ENCODE measurements at places on chromosomes 4 and X.

DNA sequence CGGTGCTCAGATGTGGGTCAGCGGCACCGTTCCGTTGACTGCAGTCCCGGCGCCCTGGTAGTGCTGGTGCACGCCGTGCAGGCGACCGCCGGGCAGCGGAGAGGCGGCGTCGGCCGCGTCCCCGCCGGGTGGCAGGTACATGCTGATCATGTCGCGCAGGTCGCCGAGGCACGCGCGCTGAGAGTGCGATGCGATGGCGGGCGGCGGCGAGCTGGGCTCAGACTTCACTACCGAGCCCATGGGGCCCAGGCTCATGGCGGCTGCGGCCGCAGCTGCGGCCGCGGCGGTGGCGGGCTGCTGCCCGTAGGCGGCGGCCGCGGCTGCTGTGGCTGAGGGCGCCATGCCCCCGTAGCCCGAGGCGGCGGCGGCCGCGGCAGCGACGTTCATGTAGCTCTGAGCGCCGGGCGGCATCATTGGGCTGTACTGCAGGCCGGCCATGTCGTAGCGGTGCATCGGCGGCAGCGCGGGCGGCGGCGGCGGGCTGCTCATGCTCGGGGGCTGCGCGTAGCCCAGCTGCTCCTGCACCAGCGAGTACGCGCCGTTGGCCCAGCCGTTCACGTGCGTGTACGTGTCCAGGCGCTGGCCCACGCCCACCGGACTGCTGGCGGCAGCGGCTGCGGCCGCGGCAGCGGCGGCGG is 1.0 kb downstream of the SOX3 start:
- DNase-seq, result no peak

- no peak for DNase-seq
Observed at GRCh38 chr4:40811956-40812355, 62.2 kb downstream of the NSUN7 start.

- DNase-seq, result no peak
Observed at GRCh38 chr4:100510551-100510950, 7.3 kb downstream of the EMCN start.

DNA sequence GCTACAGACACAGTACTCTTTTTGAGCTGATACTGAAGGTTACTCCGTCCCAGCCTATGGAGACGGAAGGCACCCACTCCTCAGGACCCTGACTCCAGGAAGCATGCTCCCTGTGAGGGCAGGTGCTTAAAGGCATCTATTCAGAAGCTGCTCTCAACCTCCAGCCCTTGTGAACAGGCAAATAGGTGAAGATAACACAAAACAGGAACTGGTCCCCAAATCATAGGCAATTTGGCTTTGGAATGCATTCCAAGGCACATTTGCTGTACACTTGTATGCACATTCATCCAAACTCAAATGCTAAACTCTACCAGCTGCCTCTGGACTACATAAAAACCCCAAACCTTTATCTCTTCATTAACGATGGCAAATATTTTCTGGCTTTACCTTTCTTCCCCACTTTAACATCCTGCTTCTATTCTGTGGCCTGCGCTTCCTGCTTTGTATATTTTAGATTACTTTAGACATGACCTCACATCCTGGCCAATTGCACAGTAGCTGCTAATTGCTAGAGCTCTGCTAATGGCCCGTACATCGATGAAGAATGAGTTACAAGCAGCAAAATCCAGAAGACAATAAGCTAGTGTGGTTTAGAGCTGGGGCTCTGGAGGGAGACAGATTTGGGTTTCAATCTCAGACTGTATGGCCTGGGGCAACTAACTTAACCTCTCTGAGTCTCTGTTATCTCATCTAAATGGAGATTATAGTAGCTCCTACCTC is 3.2 kb downstream of the SEL1L3 start:
- no peak for DNase-seq

DNA sequence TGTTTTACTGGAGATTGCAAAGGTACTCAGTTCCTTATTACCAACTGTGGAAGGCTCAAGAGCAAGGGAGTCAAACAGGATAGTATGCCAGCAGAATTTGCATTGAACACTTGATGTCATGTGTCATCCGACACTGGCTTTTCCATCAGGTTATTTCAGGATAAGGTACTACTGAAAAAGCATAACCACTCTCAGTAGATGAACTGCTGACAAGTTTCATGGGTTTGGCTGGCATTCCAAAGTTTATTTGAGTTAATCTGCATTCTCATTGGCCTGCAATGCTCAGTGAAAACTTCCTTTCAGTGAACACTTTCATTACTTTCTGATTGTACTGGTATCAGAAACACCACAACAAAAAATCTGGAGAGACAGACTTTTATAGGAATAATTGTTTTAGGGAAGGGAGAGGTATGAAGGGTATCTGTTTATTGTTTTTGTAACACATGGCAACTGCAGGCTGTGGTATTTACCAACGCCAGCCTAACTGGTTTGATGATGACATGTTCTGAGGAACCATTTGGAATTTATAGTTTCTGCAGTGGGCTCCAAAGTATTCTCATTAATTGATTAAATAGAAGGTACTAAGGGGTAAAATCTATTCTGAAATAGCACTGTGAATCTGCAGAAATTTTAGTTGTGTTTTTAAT is 345.7 kb upstream of the NR3C2 start:
- DNase-seq, result no peak

DNA sequence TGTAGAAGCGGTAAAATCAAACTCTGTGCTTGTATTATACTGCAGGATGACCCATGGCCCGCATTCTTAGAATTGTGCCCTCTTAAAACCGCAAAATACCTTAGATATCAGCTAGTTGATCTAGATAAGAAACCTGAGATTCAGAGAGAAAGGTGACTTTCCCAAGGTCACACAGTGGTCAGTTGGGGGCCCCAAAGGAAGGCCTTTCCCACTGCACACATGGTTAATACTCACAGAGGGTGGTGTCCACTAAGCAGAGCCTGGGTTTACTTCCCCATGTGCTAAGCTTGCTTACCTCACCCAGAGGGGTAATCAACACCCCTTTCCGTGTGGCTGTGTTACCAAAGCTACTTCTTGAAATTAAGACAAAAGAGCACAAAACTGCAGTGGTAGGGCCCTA is 66.3 kb downstream of the RBM47 start:
- no peak for DNase-seq

DNA sequence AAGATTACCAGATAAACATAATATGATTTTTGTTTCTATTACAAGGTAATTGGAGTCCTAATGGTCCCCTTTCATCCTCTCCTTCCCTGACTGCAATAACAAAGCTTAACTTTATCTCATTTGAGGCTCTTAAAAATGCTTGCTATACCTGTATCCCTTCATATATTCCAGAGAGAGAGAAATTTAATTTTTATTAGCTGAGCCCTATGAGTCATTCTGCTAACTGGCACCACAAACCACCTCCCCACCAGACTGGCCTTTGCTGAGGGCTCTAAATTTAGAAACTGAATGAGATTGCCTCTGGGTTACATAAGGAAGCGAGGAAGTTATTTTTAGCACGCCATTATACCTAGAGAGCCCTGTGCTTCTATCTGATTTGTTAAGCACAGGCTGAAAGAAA is 27.4 kb downstream of the CBLL2 start:
- no peak for DNase-seq

- no peak for DNase-seq
Observed at GRCh38 chr4:184156163-184156920, 61.3 kb downstream of the ENPP6 start.
